Substantia nigra (tissue), 51 donors: ENCODE measurements at places on chromosomes 1 and 21.

DNA sequence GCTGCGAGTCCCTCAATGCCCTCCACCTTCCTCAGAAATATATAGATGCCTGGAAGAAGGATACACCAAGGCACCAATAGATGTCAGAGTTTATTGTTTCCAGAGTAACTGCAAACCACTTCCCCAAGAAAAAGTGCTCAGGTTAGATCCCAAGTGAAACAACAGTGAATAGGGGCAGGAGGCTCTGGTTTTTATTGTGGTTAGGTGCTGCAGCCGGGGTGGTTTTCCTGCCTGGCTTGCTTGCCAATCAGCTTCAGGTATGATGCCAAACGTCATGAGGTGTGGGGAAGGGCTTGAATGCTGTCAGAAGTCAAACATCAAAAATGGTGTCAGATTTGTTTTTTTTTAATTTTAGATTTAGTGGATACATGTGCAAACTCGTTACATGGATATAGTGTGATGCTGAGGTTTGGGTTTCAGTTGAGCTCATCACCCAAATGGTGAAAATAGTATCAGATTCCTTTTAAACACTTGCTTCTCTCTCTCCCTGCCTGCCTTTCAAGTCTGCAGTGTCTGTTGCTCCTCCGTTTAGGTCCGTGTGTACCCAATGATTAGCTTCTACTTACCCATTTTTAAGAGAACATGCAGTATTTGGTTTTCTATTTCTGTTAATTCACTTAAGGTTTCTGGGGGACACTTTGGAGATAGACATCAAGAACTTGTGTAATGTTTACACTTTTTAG is 1317.0 kb downstream of the MRPL39 start:
- DNase-seq = no peak

DNA sequence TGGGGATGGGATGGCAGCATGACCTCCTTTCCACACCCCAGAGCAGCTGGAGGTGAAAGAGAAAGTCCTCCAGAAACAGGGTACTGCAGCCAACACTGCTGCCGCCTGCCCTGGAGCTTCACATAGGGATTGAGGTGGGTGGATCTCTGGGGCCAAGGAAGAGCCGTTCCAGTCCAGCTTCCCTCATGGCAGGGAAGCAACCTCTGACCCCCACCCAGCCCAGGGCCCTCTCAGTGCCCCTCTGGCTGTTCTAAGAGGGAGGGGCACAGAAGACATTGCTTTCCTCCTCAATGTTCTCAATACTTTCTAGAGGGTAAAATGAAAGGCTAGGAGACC is 5.7 kb downstream of the KIF21B start:
- no peak for DNase-seq

GRCh38 chr1:165173818-165174217 is 182.7 kb downstream of the LMX1A start:
- no peak for DNase-seq

- no peak for DNase-seq
Measured at GRCh38 chr1:84851839-84852238, 41.2 kb downstream of the LPAR3 start.
